ENCODE measurements at places on chromosomes 1 and 21. TPM values are rescaled to one million over a fixed set of nuclear protein-coding genes. Genes with fewer than 3 reads are reported as not detected.

Gene SIPA1L2
- 0.97 TPM for total RNA-seq

Gene CENPF
- total RNA-seq = 40.5 TPM

Gene HRNR
- total RNA-seq = not detected

Gene DCDC2B
- total RNA-seq = not detected

Gene TRIM17
- under 0.01 TPM for total RNA-seq

Gene PTGER3
- total RNA-seq = under 0.01 TPM

Gene MAP3K21
- 0.59 TPM for total RNA-seq

Gene ZMYND12
- total RNA-seq = 0.30 TPM

Gene ANGPTL3
- total RNA-seq = not detected

Gene SPRR2A
- not detected for total RNA-seq

Gene WDR77
- total RNA-seq = 36.8 TPM

Gene GFI1
- under 0.01 TPM for total RNA-seq

Gene ZBTB8A
- total RNA-seq = 8.0 TPM

Gene SMIM1
- 1.2 TPM for total RNA-seq

Gene ARMH1
- 0.59 TPM for total RNA-seq

Gene TRABD2B
- total RNA-seq = 0.14 TPM

Gene F3
- total RNA-seq = 94.4 TPM

Gene RNU1-2
- under 0.01 TPM for total RNA-seq

Gene NRIP1
- total RNA-seq = 124 TPM

Gene LCA5L
- 3.0 TPM for total RNA-seq

Gene EFCAB7
- total RNA-seq = 8.6 TPM

Gene CITED4
- 2.7 TPM for total RNA-seq

Gene SPRR2D
- total RNA-seq = not detected

Gene GJA9
- total RNA-seq = not detected

Gene TCEA3
- 9.8 TPM for total RNA-seq

Gene CELA3B
- not detected for total RNA-seq

Gene FCER1G
- total RNA-seq = 0.59 TPM

Gene HCRTR1
- 0.14 TPM for total RNA-seq

Gene FCRL2
- total RNA-seq = not detected

Gene FMO1
- total RNA-seq = not detected

Gene C21orf58
- total RNA-seq = 4.8 TPM

Gene SGIP1
- 4.4 TPM for total RNA-seq

Gene HLX
- total RNA-seq = 5.6 TPM

Gene RAB42
- 4.5 TPM for total RNA-seq

Gene PAQR6
- total RNA-seq = 0.59 TPM

Gene PLEKHA6
- 0.05 TPM for total RNA-seq

Gene SNRNP40
- 67.1 TPM for total RNA-seq

Data from smooth muscle cell of the umbilical artery (primary cell).